ENCODE measurements at places on chromosomes 3 and 15.

GRCh38 chr3:48155122-48155521, 33.1 kb downstream of the CDC25A start:
- DNase-seq: no peak

- DNase-seq: no peak
These were observed 210.8 kb downstream of the STT3B start for GRCh38 chr3:31743331-31744089.

- DNase-seq: no peak
These were observed 15.8 kb downstream of the TRAT1 start for GRCh38 chr3:108838436-108838835.

- no peak for DNase-seq
These were observed 227.7 kb upstream of the TPRG1 start for GRCh38 chr3:188944108-188944507.

DNA sequence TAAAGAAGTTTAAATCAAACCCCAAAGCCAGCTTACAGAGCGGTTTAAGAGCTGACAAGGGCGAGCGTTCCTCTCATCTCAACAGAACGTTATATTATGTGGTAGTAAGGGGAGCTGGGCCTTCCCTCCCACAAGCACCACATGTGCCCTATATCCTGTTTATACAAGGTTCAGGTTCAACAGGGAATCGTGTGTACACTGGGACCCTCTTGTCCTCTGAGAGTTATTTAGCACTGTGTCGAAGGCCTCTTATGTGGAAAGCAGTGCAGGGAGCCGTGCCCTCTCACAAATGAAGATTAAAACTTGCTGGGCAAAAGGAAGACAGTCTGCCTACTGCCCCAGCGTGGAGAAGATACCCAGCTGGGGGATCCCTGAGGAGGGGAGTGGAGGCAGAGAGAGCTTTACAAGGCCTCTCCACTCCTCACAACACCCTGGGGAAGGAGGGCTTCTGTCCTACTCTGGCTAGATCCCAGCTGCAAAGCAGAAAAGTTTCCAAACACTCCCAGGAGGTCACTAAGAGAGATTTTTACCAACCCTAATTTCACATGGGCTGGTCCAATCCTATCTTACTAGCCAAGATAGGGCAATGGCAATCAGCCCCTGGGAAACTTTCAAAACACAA, 2.9 kb downstream of the TLE3 start:
- no peak for DNase-seq

- no peak for DNase-seq
These were observed 101.5 kb downstream of the FBXL22 start for GRCh38 chr15:63698692-63699091.
